Ascending aorta (tissue), 2 donors: ENCODE measurements at places on chromosomes 12 and 14. TPM values are rescaled to one million over a fixed set of nuclear protein-coding genes. Genes with fewer than 3 reads are reported as not detected.

DNA sequence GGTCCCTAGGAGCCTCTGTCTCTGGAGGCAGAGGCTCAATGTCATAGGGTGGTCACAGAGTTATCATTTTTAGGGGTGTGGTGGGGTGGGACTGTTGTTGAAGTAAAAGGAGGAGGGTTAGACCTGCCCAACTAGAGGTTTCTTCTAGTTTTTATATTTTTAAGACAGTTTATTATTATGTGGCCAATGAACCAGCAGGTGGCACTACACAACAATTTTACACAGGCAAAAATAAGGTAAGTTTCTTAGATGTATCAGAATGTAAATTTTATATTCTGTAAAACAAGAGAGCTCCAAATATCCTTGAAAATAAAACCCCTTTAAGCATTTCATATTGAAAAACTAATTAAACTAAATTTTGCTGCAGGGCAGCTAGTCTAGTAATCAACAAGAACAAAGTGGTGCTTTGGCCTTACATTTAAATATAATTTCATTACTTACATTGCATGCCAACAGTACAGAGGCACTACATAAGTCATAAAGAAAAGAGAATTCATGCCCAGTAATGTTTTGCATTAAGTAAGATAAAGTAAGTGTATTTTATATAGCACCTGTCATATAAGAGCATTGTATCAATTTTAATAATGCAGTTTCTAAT is 22.2 kb upstream of the OVCH1 start:
- H3K27ac ChIP-seq, result no peak overlapping the region
- no peak overlapping the region for H3K4me3 ChIP-seq
- no peaks in the 10 kb centered on the region for H3K27me3 ChIP-seq
- no peaks in the 10 kb centered on the region for H3K4me1 ChIP-seq
- no peaks in the 10 kb centered on the region for H3K36me3 ChIP-seq
- no peak for DNase-seq

- H3K4me3 ChIP-seq, result no peak overlapping the region
- no peaks in the 10 kb centered on the region for H3K36me3 ChIP-seq
- DNase-seq, result no peak
- no peaks in the 10 kb centered on the region for H3K4me1 ChIP-seq
- H3K27ac ChIP-seq, result no peak overlapping the region
Observed at GRCh38 chr14:69895109-69895508, 15.9 kb downstream of the SMOC1 start.

GRCh38 chr14:64502456-64502855 is 1.2 kb downstream of the ZBTB25 start:
- DNase-seq, result no peak
- peak overlapping the region; percentile 94 for H3K4me3 ChIP-seq
- peaks cover 13% of the 10 kb centered on the region for H3K4me1 ChIP-seq

DNA sequence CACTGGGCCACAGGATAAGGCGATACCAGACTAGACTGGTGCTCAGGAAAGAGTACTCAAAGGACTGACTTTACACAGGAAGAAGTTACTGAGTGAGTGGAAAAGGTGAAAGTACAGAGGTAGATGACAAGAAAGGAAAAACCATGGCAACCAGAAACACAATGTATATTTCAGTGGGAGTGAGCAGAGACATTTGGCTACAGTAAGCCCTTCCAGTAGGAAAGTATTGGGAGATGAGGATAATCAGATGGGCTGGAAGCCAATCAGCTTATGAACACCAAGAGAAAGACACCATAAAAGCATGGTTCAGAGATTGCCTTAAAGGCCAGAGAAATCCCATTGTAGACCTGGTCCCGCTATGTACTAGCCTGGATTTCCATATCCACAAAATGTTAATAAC is 51.6 kb downstream of the TMTC1 start:
- H3K27ac ChIP-seq, result peak overlapping the region; percentile 32
- peaks cover 9% of the 10 kb centered on the region for H3K36me3 ChIP-seq
- no peak overlapping the region for H3K4me3 ChIP-seq
- H3K4me1 ChIP-seq, result peaks cover 4% of the 10 kb centered on the region
- no peak for DNase-seq

GRCh38 chr14:53306911-53307310 is 153.8 kb upstream of the DDHD1 start:
- no peaks in the 10 kb centered on the region for H3K36me3 ChIP-seq
- H3K27me3 ChIP-seq, result no peaks in the 10 kb centered on the region
- H3K27ac ChIP-seq, result no peak overlapping the region
- H3K4me1 ChIP-seq, result no peaks in the 10 kb centered on the region

TAS2R8 gene
- not detected for total RNA-seq

USP44 gene
- total RNA-seq, result 5.7 TPM

GNB3 gene
- 10.4 TPM for total RNA-seq
